ENCODE measurements at places on chromosomes 2 and 18. TPM values are rescaled to one million over a fixed set of nuclear protein-coding genes. Genes with fewer than 3 reads are reported as not detected.

Gene KRTCAP3
- total RNA-seq: 23.6 TPM

Gene VSNL1
- total RNA-seq: not detected

Gene YIPF4
- total RNA-seq: 51.9 TPM

Gene SCYGR2
- not detected for total RNA-seq

Gene RAPGEF4
- total RNA-seq: not detected

Gene REG3A
- total RNA-seq: not detected

Gene NCKAP1
- 4.9 TPM for total RNA-seq

Gene DNAH7
- total RNA-seq: not detected

Gene C2orf78
- total RNA-seq: not detected

DNA sequence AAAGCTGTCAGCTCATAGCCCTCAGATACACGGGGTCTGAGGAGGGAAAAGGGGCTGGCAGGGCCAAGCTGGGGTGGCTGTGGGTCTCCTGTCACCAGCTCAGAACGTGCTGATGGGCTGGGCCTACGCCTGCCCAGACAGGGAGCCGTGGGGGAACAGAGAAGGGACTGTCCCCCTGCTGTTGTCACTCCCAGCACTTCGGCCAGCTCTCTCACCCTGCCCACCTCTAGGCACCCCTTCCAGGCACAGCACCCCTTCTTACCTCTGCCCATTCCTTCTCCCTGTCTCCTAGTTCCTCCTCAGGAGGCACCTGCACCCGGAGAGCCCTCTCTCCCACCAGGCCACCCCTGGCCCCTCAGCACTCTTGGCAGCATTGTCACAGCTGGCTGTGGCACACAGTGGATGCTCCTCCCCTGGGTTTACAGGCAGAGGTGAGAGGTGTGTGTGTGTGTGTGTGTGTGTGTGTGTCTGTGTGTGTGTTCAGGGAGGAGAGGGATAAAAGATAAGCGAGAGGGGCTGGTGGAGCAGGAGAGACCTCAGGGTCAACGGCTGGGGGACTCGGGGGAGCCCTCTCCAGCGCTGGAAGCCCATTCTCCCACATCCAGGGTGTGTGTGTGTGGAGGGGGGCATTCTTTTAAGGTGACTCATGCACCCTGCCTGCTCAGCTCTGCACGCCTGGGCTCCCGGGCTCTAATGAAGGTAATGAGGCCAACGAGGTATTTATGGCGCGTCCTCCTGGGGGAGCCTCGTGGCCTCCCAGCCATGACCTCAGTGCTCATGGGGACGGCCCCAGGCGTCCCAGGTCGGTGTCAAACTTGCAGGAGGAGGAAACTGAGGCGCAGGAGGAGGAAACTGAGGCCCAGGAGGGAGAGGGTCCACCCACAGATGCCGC lies 66.1 kb upstream of the SMAD7 start:
- DNase-seq: no peak
- no peak overlapping the region for H3K4me3 ChIP-seq
- no peaks in the 10 kb centered on the region for H3K4me1 ChIP-seq
- no peaks in the 10 kb centered on the region for H3K27me3 ChIP-seq
- no peaks in the 10 kb centered on the region for H3K36me3 ChIP-seq
- H3K27ac ChIP-seq: no peak overlapping the region

DNA sequence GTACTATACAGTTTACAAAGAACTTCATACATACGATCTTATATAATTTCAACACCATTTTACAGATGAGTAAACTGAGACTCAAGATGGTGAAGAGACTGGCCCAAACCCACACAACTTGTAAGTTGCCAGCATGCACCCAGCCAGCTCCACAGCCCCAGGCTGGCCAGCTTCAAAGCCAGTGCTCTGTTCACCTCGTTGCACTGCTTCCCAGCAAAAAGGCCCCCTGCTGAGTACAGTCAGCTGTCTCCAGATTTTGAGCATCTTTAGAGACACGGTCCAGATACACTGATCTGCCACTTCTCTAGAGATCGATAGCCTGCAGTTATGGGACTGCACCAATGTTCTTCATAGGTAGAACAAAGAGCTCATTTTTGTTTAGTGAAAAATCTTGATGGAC lies 257.2 kb upstream of the CHAC2 start:
- H3K27ac ChIP-seq: no peak overlapping the region
- no peak for DNase-seq
- H3K4me3 ChIP-seq: no peak overlapping the region
- no peaks in the 10 kb centered on the region for H3K27me3 ChIP-seq
- H3K36me3 ChIP-seq: no peaks in the 10 kb centered on the region

- no peak for DNase-seq
- H3K36me3 ChIP-seq: no peaks in the 10 kb centered on the region
- H3K4me1 ChIP-seq: peaks cover 47% of the 10 kb centered on the region
- H3K4me3 ChIP-seq: peak overlapping the region; percentile 63
Measured at GRCh38 chr2:216012830-216013079, 596 bp downstream of the MREG start.

- no peak for DNase-seq
- no peak overlapping the region for H3K4me3 ChIP-seq
- no peaks in the 10 kb centered on the region for H3K27me3 ChIP-seq
- no peak overlapping the region for H3K27ac ChIP-seq
- no peaks in the 10 kb centered on the region for H3K36me3 ChIP-seq
Measured at GRCh38 chr2:67974559-67975430, 88.0 kb downstream of the C1D start.

- H3K4me1 ChIP-seq: no peaks in the 10 kb centered on the region
- H3K4me3 ChIP-seq: no peak overlapping the region
- H3K36me3 ChIP-seq: no peaks in the 10 kb centered on the region
- H3K27me3 ChIP-seq: no peaks in the 10 kb centered on the region
- no peak overlapping the region for H3K27ac ChIP-seq
- DNase-seq: no peak
Measured at GRCh38 chr2:20594048-20594750, 56.7 kb downstream of the HS1BP3 start.

GRCh38 chr2:46647766-46648742 lies 168.7 kb downstream of the TMEM247 start:
- no peak overlapping the region for H3K4me3 ChIP-seq
- H3K27ac ChIP-seq: no peak overlapping the region
- DNase-seq: no peak
- no peaks in the 10 kb centered on the region for H3K27me3 ChIP-seq

GRCh38 chr2:54653572-54654204 lies 69.8 kb upstream of the EML6 start:
- DNase-seq: no peak
- no peaks in the 10 kb centered on the region for H3K27me3 ChIP-seq
- H3K27ac ChIP-seq: no peak overlapping the region
- H3K36me3 ChIP-seq: peaks cover 83% of the 10 kb centered on the region
- no peak overlapping the region for H3K4me3 ChIP-seq

DNA sequence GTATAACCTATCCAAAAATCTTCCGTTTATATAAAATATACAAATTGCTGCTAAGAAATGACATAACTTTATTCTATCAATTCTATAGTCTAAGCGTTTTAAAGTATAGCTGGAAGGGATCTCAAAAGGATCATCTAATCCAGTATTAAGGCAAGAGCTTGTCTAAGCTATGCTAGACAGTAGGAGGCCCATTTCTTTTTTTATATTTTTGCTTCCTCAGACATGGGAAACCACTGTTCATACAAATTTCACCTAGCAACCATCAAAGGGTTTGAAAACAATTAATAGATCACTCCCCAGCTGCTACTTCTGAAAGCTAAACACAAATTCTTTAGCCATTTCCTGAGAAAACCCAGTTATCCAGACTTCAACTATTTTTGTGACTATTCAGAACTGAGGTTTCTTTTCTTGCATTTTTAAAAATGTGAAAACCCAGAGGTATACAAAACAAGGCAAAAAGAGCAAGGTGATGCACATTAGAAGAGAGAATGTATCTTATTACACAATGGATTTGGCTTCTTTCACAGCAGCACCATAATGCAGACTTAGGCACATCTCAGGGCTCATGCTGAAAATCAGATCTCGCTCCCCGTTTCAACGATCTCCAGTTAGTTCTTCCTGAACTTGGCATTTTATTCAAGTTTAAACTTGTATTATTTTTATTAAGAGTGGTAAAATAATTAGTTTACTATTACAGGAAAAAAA lies 274.4 kb downstream of the LRP1B start:
- no peaks in the 10 kb centered on the region for H3K4me1 ChIP-seq
- H3K27ac ChIP-seq: no peak overlapping the region
- H3K4me3 ChIP-seq: no peak overlapping the region
- DNase-seq: no peak
- H3K36me3 ChIP-seq: no peaks in the 10 kb centered on the region
- no peaks in the 10 kb centered on the region for H3K27me3 ChIP-seq

DNA sequence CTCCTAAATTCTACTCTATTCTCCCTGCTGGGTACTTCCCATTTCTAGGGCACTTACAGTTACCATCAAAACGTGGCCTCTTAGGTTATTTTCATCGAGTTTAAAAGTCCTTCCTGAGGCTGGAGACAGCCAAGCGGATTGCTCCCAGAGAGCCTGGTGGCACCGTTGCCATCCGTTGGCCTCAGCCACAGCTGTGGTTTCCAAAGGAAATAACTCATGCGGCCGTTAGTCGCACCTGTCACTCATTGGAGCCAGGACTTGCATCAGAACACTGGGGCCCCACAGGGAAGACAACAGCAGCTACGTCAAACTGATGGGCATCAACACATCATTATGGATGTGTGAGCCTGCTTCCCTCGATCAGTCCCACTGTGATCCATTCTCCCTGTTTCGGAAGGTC lies 453.4 kb downstream of the BCL11A start:
- no peaks in the 10 kb centered on the region for H3K4me1 ChIP-seq
- no peaks in the 10 kb centered on the region for H3K36me3 ChIP-seq
- DNase-seq: no peak

- no peaks in the 10 kb centered on the region for H3K27me3 ChIP-seq
- no peak for DNase-seq
- H3K4me3 ChIP-seq: no peak overlapping the region
Measured at GRCh38 chr18:23266717-23267446, 131.6 kb downstream of the CABLES1 start.

DNA sequence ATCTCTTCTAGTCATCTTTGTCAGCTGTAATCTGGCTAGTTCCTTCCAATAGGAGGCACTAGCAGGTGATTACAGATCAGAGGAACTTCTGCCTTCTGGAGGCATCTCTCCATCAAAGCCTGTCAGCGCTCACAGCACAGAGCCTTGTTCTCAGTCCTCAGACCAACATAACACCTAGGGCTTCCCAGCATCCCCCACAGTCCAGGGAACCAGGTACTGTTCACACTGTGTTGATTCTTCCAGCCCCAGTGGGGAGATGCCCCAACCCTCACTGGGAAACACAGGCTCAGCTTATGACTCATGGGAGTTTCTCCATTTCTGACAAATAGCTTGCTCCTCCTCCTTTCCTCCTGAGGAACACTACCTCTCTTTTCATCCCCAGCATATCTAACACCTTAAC lies 601.7 kb downstream of the CBLN2 start:
- no peak overlapping the region for H3K4me3 ChIP-seq
- no peaks in the 10 kb centered on the region for H3K27me3 ChIP-seq
- H3K27ac ChIP-seq: no peak overlapping the region
- no peaks in the 10 kb centered on the region for H3K36me3 ChIP-seq
- H3K4me1 ChIP-seq: no peaks in the 10 kb centered on the region
- DNase-seq: no peak

DNA sequence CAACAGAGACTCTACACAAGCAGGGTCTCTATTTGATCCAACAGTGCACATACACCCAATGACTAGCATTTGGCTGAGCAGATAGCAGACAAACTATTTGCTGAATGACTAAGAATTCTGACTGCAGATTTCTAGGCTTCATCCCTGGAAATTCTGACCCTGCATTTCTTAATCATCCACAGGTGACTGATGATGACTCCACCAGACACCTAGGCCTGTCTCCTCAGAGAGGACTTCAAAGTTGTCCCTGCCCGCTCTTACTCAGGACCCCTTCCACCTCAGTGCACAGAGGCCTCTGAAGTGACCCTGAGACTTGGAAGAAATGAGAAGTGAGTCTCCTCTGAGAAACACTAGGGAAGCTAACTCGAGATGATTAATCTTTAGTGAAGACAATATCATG lies 51.3 kb downstream of the SEPTIN10 start:
- H3K36me3 ChIP-seq: no peaks in the 10 kb centered on the region
- no peak overlapping the region for H3K27ac ChIP-seq
- H3K4me1 ChIP-seq: no peaks in the 10 kb centered on the region
- H3K4me3 ChIP-seq: no peak overlapping the region

DNA sequence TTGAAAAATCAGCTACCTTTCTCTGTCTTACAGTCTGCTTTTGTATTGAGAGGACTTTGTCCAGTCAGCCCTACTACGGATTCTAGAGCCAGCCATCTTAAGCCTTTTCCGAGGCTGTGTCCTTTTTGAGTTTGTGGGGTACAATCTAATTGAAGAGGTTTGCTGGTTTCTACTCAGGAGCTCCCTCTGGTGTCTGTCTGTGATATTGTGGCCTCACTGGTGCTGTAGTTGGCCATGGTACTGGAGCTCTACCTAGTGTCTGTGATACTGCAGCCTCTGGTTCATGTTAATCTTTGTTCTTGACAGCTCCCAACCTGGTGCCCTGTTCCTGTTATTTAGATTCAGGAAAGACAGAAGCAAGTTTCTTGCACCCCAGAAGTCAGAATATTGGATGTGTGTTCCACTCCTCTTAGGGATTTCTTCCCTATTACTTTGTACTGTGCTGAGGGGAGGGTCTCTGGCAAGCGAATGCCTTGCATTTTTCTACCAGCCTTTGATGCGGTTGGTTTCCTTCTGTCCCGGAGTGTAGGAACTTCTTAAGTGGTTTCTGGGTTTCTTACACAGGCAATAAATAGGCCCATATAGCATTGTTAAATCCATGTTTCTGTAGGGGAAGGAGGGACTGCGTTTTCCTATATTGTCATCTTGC lies 78.5 kb downstream of the ACSL3 start:
- H3K4me1 ChIP-seq: no peaks in the 10 kb centered on the region
- H3K36me3 ChIP-seq: no peaks in the 10 kb centered on the region
- DNase-seq: peak; percentile 45
- no peaks in the 10 kb centered on the region for H3K27me3 ChIP-seq
